ENCODE measurements at places on chromosomes 2 and 18. TPM values are rescaled to one million over a fixed set of nuclear protein-coding genes. Genes with fewer than 3 reads are reported as not detected.

NR4A2 gene
- total RNA-seq: 0.10 TPM

CXCR2 gene
- not detected for total RNA-seq

GLI2 gene
- 4.7 TPM for total RNA-seq

MXD1 gene
- 2.2 TPM for total RNA-seq

All from A172 (cell line).